ENCODE measurements at places on chromosomes 4 and X.

DNA sequence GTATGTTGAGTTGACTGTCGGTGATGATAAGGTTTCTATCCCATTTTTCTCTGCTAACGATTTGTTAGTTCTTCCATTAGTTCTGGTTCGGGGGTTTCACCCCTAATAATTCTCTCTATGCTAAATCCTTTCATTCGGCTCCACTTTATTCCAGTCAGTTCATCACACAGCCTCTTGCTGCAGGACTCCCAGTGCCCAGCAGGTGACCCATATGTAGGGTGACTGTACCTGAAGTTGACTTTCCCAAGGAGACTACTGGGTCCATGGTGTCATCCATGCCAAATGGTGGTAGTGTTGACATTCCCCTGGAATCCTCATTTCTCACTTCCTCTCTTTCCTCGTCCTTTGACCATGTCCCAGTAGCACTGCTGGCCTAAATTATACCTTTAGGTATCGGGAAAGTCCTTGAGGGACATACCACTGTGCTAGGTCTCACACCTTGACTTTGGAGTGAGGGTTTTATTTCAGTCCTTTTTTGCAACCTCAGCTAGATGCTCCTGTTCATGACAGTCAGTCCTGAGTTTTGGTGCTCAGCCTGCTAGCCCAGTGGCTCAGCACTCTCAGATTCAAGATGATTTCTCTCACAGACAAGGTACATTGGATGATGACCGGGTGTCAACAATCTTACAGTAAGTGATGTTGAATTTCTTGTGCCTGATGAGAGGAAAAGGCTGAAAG is 105.1 kb upstream of the ARHGAP24 start:
- no peak for DNase-seq

DNA sequence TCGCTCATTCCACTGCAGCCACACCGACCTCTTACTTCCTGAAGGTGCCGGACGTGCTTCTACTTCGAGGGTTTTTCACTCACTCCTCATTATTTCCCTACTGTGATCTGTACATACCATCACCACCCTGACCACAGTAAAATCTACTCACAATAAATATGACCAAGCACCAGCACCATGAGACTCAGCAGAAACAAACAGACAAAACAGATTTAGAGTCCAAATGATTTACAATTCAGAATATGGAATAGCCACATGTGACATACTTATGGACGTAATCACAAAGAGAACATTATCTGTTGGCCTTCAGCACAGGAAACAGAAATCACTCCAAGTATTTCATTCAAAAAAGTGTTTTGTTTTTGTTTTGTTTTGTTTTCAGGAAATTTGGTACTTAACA is 16.1 kb upstream of the KLB start:
- DNase-seq: no peak

GRCh38 chr4:137705171-137705783 is 173.0 kb upstream of the PCDH18 start:
- no peak for DNase-seq

DNA sequence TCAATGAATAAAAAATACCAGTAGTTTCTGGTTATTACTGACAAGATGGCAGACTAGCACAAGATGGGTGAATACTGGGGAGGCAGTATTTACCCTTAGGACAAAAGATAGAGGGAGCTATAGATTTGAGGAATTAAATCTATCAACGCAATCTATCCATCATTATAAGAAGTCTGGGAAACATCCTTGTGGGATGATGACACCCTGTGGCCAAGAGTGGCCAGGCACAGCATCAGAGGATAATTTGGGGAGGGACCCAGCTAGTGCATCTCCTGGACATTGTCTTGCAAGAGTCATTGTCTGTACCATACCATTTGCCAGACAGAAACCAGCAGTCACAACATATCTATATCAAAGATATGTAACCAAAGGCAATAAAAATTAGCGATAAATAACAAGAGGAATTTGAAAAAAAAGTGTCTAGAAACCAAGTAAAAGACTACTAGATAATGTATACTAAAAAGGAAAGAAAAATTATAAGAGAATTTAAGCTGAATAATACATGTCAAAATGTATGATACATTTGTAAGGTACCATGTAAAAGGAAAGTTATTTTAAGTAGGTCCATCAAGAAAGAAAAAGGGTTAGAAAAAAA is 22.9 kb downstream of the KCTD8 start:
- no peak for DNase-seq

- no peak for DNase-seq
Measured at GRCh38 chrX:9436812-9437211, 28.0 kb upstream of the TBL1X start.

DNA sequence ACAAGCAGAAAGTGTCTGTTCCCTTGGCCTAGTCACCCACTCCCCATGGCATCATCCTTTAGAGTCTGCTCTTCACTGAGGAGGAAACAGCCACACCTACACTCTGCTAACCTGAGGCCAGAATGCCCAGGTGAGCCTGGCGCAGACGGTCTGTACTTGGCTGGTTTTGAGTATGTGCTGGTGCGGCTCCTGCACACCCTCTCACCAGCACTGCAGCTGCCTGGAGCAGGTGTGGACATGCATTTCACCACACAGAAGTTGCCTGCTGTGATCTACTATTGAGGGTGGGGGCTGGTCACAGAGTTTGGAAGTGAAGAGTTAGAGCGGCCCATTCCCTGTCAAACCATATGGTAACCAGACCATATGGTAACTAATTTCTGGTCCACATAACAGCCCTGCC is 39.5 kb downstream of the KANTR start:
- no peak for DNase-seq

GRCh38 chrX:97556359-97556758 is 672.7 kb downstream of the RPA4 start:
- no peak for DNase-seq

GRCh38 chrX:53476371-53476770 is 42.2 kb upstream of the HSD17B10 start:
- DNase-seq: no peak

DNA sequence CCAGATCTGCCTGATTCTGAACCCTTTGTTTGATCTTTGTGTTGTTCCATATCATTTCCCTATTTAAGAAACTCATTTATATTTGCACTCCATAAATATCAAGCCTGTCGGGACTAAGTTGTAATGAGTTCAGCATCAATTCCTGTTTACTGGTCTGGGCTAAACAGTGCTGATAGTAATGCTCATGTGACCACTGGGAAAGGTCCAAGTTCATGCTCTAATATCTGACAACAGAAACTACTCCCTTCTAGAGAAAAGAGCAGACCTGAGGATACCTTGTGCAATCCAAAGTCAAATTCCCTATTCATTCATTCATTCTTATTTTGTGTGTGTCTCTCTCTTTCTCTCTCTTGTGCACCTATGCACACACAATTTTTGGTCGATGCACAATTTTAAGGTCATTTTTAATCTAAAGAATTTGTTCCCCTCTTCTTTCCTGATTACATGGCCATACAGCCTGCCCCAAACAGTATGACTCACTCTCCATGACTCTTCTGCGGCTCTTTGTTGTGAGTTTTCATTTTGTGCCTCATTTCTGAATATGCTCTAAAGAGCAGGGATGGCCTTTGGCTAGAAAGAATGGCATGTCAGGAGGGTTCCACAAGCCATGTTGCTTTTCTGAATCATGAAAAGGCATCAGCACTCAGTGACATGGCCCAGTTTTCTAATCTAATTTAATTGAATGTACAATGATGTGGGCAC is 664.3 kb downstream of the RPA4 start:
- DNase-seq: no peak

DNA sequence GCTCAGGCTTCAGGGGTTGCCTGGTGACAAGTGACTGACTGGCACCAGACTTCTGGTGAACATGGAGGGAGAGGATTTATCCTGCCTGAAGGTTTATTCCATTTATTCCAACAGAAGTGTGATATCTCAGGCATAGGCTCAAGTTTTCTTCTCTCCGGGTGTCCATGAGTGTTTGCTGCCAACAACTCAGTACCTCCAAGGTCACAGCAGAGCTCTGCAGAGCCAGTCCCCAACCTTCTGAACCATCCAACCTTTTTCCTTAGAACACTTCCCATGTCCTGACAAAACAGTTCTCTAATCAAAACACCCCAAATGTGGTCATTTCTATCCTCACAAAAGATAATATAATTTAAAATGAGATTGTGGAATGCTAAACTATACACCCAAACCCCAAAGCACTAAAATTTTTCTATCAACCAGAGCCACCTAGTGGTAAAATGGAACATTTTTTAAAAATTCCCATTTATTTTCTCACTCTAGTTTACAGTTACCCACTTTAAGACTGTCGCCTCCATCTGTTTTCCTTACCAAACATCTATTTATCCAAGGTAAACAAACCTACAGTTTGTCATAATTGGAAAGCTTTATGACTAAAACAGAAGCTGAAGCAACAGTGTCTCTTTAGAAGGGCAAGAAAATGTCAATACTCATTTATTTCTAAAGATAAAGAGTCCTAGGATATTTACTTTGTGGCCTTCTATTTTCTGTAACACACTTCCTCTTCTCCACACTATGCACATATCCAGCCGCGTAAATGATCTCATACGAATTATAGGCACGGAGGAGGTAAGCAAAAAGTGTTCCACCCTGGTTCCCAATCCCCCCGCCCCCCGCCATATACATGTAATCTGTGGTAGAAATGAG is 39.5 kb downstream of the TMEM154 start:
- DNase-seq: no peak

- no peak for DNase-seq
Measured at GRCh38 chr4:182143822-182144625, 99.2 kb upstream of the TENM3 start.

- no peak for DNase-seq
Measured at GRCh38 chr4:120286813-120287212, 220.2 kb upstream of the MAD2L1 start.

DNA sequence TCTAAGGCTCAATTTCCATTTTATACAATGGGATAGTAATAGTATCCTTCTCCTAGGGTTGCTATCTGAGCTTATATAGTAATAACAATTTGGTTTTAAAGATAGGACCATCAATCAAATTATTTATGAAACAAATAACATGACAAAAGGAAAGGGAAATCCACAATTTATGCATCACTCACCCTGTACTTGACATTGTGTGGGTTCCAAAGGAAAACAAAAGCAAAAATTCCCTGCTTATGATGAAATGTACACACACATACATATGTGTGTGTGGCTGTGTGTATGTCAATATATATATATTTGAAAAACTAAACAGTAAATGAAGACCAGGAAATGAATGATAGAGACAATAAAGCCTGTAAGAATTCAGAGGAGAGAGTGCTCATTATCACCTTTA is 2.9 kb upstream of the TNIP3 start:
- no peak for DNase-seq

DNA sequence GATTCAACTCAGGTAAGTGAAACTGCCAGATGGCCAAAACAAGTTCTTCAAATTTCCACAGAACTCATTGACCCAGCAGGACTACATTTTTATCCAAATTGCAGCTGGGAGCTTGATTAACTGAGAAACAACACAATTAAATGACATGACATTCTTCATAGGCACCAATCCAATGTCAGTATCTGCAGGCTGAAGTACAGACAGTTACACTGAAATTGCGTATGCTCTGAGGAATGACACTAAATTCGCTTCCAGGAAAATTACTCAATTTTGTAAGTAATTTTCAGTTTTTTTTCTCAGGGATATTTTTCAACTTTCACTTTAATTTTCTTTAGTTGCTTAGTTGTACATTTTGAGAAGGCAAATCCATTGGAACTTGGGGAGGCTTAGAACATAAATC is 4.5 kb downstream of the C1GALT1C1 start:
- DNase-seq: no peak

DNA sequence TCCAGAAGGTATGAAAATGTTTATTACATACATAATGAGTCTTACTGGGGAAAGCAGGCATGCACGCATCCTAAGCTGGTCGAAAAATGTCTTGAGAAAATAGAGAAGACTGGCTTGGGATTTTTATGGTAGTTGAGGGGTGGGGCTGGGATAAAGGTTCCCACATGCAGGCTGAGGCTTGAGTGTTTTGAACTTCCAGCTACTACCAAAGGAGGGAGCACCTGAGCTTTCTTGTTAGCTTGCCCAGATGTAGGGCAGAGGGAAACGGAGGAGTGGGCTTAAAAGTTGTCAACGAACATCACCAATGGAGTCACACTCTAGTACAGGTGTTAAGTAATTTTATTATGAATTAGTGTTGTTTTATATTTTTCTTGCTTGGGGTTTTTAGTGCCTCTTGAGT is 39.6 kb upstream of the SRPX start:
- DNase-seq: no peak

GRCh38 chr4:99207911-99208718 is 10.9 kb downstream of the ADH6 start:
- DNase-seq: no peak

- no peak for DNase-seq
Measured at GRCh38 chr4:7109169-7109568, 41.3 kb upstream of the GRPEL1 start.

GRCh38 chrX:36867143-36867542 is 141.0 kb upstream of the FAM47C start:
- no peak for DNase-seq

DNA sequence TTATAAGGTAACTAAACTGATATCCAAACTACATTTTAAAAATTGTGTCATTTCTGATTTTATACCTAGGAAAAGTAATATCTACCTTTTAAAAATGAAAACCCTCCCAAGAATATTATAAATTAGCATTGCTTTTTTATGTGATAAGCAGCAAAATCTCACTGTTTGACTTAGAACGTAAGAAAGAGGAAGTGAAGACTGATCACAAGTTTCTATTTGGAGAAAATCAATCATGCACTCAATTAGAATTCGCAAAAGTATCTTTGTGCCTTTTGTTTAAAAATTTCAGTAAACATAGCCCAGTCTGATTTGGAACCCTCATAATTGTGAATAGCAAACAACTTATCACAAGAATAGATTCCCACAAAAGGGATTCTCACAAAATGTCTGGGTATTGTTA is 142.7 kb downstream of the TENM3 start:
- DNase-seq: no peak

DNA sequence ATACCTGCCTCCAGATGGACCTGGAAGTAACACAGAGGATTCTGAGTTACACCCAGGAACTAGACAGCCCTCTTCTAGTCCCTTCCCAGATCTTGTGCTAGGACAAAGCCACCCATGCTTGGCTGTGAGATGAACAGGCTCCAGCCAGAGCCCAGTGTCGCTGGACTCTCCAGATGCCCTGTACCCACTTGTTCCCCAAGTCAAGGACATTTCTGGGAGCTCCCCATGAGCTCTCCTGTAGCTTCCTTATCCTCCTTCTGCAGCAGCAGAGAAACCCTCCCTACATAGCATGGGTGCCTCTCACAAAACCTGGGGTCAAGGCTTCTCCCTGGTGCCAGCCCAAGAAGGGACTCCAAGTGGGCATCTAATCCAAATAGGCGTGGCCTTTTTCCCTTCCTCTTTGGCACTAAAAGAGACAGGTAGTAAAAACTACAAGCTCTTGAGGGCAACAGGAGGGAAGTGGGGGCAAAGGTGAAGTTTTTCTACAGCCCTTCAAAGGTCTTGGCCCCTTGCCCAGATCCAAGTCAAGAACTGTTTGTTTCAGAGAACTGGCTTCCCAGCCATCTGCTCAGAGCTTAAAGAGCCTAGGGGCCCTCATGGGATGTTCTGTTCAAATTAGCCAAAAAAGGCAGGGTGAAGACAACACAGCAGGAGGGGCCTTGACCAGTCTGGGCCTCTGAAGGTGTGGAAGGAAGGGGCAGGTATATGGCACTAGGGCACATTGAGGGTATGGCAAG is 8.5 kb upstream of the ERCC6L start:
- no peak for DNase-seq

- no peak for DNase-seq
Measured at GRCh38 chr4:102563000-102563399, 61.8 kb downstream of the NFKB1 start.

- no peak for DNase-seq
Measured at GRCh38 chr4:37549041-37549440, 137.1 kb downstream of the RELL1 start.

- no peak for DNase-seq
Measured at GRCh38 chrX:13550346-13550745, 19.1 kb upstream of the EGFL6 start.

GRCh38 chr4:184267673-184268583 is 50.3 kb upstream of the ENPP6 start:
- DNase-seq: peak; percentile 71

Measured in stimulated activated CD4-positive, alpha-beta T cell treated with anti-CD3 and anti-CD28 coated beads, TNF-alpha, amount 100 ng/mL, for 24 hours (primary cell).